Naive thymus-derived CD8-positive, alpha-beta T cell (primary cell): ENCODE measurements at places on chromosomes 7 and 10.

DNA sequence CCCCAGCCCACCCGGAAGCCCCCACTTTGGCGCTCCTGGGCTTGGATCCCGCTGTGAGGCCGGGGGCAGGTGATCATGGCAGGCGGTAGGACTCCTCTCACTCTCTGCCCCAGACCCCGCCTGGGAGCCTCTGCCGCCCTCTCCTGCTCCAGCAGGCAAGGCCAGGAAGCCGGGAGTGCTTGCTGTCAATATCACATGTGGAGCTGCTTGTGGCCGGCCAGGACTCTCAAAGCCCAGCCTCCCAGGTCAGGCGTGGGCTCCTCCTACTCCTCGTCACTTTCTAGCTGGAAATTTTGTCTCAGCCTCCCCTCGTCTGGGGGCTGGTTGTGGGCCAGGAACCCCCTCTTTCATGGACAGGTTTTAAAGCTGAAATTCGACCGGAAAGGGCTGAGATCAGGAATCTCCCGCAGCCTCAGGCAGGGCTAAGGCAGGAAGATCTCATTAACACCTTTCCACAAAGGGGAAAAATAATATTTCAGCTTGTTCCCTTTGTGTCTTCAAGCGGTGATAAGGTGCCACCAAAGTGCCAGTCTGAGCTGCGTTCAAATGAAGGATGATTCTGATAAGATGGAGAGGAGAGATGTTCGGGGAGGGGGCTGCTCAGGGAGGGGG, 273.6 kb upstream of the PODXL start:
- no peak for DNase-seq

DNA sequence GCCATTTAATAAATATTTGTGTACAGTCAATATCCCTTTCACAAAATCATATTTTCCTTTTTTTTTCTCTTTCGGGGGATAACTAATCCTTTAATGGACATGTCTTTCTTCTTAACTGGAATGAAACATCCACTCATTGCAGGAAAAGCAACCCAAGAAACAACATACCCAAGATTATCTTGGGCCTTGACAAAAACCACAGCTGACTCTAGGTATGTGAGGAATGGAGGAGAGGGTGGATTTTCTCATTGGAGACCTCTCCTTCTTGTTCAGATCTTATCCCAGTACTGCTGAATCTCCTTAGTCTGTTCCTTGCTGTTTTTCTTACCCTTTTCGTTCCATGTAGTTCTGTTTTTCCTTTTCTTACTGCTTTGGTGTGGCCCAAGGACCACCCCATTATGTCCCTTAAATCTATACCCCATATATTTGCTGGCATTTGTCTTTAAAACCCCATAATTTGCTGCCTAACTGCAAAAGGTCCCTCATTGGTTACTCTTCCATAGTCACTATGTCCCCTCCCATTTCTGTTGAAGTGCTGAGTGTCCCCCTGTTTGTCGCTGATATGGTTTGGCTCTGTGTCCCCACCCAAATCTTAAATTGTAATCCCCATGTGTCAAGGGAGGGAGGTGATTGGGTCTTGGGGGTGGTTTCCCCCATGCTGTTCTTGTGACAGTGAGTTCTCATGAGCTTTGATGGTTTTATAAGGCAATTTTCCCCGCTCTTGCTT, 6.8 kb upstream of the CDK6 start:
- DNase-seq, result no peak

DNA sequence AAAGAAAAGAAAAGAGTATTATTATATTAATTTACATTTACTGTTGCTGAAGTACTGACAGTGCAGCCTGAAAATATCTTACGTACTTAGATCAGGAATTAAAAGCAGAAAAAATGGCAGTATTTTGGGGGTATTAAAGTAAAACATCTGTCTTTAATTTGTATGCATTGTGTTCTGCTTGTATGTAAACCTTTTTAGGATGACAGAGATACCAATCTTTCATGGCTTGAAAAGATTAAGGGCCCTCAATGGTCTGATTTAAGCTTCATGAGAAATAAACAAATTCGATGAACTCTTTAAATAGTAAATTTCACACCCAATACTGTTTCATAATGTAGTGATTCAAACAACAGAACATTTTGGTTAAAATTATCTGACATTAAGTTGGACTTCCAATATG, 116.3 kb downstream of the MLLT10 start:
- DNase-seq, result no peak

GRCh38 chr10:91511549-91512330, 101.6 kb downstream of the HECTD2 start:
- no peak for DNase-seq

- no peak for DNase-seq
These were observed 17.9 kb upstream of the TIAL1 start for GRCh38 chr10:119614686-119615085.

- DNase-seq, result no peak
These were observed 474.1 kb upstream of the AKR1E2 start for GRCh38 chr10:4351723-4352413.

DNA sequence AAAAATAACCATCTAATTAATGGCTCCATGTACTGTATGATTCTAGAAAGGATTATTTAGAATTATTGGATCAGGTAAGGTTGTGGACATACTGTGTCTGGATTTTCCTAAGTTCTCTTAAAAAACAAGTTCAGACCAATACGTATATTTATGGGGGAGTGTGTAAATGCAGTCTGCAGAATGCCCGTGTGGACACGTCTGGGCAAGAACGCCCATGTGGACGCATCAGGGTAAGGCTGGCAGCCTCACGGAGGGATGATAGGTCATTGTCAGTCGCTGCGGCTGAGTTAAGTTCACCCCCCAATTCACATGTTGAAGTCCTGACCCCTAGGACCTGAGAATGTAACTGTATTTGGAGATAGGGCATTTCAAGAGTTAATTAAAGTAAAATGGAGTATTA, 160.0 kb upstream of the SHH start:
- no peak for DNase-seq

- DNase-seq, result no peak
These were observed 106.0 kb upstream of the TRIM24 start for GRCh38 chr7:138354066-138354465.

GRCh38 chr7:20470726-20471125, 140.0 kb downstream of the ITGB8 start:
- DNase-seq, result no peak

DNA sequence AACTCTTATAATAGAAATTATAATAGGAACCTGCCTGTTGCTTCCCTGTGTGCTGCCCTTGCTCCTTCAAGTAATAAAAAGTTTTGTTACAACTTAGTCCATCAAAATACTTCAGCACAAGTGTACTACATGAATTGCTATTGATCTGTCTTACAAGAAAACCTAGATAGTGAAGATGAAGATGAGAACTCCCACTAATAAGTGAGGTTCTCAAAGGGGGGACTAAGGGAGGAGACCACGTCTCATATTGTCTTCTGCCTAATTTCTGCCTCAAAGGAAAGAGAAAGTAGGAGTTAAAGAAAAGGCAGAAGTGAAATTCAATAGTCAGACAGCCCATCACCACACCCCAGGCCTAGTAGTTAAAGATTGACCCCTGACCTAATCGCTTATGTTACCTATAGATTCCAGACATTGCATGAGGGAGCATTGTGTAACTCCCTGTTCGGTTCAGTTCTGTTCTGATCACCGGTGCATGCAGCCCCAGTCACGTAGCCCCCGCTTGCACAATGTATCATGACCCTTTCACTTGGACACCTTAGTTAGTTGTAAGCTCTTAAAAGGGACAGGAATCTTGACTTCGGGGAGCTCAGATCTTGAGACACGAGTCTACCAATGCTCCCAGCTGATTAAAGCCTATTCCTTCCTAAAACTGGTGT, 18.2 kb upstream of the CHST3 start:
- DNase-seq, result no peak

DNA sequence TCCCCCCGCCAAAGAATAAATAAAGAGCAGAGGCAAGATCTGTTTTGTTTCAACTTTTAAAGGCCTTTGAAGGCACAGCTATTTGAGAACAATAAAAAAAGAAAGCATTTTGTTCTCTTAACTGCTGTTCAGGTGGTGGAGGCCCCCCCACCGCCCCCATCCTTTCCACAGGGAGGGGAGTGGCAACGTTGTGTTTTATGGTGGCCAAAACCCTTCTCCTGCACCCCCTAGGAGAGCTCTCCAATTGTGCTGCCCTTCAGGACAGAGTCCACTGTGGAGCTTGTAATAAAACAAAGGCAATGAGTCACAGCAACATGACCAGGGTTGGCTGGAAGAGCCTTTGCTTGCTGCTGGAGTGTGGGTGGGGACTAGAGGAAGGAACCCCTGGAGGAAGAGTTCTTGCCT, 987.9 kb downstream of the KCNMA1 start:
- DNase-seq, result no peak

DNA sequence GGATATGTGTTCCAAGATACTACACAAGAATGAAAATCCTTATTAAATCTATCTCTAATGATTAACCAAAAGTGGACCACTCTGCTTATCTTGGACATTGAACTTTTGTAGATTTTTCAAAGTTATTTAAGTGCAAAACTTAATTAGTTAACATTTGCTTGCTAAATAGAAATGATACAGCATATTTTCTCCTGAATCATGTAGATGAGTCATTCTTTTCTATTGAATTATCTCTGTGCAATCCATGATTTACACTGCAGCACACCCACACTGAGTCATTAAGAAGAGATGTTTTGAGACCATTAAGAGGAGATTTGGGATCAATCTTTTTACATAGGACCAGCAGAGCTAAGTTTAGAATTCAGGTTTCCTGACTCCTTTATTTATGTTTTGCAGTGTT, 6.6 kb upstream of the ABCC2 start:
- DNase-seq, result no peak

GRCh38 chr10:124935946-124936345, 6.0 kb upstream of the ZRANB1 start:
- DNase-seq, result no peak

- no peak for DNase-seq
These were observed 25.8 kb downstream of the TMEM120A start for GRCh38 chr7:75968561-75969001.

GRCh38 chr10:13038391-13038790, 36.9 kb upstream of the CCDC3 start:
- DNase-seq, result no peak

GRCh38 chr10:35341521-35341920, 5.2 kb downstream of the CCNY start:
- DNase-seq, result peak; percentile 59

GRCh38 chr7:91356915-91357314, 92.7 kb downstream of the FZD1 start:
- DNase-seq, result no peak

- DNase-seq, result no peak
These were observed 249.9 kb downstream of the IPMK start for GRCh38 chr10:58017719-58018367.

- DNase-seq, result no peak
These were observed 175.3 kb upstream of the TARP start for GRCh38 chr7:38448584-38449234.

DNA sequence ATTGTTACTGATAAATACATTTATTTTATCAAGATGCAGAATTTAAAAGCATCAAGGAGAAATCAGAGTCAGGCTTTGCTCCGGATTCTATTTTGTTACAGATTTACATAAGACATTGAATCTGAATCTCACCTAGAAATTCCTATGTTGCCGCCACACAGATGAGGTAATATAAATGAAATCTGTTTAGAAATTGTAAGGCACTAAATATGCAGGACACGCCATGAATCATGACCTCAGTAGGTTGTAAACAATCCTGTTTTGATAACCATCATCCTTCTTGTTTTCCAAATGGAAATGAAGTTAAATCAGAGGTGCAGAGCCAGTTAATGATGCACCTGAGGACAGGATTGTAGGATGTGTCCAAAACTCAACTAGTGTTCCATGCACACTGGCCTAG, 778.0 kb downstream of the MAGI2 start:
- DNase-seq, result no peak

GRCh38 chr7:94067047-94067446, 62.9 kb upstream of the BET1 start:
- no peak for DNase-seq

- no peak for DNase-seq
These were observed 27.0 kb downstream of the HSPA12A start for GRCh38 chr10:116715341-116715740.

- DNase-seq, result no peak
These were observed 1.5 kb upstream of the JAKMIP3 start for GRCh38 chr10:132064082-132064755.

GRCh38 chr7:139118234-139118804, 8.8 kb upstream of the ZC3HAV1 start:
- DNase-seq, result no peak

DNA sequence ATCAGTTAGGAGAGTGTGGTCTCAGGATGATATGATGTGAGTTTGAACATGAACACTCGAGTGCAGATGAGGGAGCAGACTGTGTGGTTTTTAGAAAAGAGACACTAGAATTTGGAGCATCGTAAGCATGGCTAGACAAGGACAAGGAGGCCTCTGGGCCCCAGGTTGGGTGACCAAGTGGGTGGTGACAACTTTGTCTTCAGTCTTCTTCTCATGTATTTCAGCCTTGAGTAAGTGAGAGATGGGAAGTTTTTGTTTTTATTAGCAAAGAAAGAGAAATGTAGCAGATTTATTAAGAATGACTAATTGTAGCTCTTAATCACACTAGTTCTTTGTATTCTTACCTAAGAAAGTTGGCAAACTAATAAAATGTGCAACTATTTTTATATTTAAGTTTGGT, 16.3 kb downstream of the TES start:
- no peak for DNase-seq

DNA sequence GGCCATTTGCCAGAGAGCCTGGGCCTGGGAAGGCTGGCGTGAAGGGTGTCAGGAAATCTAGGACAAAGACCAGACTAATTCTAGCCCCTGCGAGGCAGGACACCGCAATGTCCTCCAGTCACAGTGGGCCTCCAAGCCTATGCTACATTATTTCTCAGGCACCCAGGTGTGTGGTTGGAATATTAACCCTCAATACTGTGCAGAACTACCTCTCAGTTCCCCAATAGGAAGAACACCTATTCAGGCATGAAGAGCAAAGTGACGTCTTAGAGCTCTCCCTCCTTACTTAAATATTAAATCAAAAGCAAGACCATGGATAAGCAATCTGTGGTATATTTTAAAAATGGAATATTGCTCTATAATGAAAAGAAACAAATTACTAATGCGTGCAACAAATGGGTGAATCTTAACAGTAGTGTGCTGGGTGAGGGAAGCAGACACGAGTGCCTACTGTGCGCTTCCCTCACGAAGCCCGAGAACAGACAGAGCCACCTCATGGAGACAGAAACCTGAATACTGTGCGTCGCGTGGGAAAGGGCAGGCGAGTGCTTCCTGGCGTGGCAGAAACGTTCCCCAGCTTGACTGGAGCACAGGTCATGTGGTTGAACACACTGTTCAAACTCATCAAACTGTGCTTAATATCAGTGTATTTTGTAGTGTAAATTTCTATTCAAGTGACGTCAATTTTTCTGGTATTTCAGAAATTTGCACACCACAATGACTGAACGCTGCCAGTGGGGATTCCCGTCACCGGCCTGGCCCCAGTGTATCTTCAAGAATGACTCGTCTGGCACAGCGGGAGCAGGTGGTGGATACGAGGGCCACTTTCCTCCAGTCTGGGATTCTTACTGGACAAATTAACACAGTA, 15.5 kb upstream of the PTPRN2 start:
- no peak for DNase-seq

DNA sequence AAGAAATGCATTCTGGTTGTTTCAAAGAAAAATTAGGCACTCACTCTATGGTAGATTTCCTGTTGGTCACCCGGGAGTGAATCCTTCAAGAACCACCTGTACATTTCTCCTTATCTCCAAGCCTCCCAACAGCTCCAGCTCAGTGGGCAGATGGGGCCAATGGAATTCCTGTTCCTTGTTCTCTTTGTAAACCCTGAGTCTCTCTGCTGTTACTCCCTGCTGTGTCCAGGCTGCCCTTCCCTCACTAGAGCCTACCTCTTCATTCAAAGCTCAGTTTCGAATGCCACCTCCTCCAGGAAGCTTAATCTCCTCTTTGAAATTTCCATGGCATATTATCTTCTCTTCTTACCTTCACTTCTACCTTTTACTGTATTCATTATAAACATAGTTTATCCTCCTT, 3.5 kb upstream of the BMPER start:
- DNase-seq, result no peak
